KBM-7 (cell line): ENCODE measurements at places on chromosomes 3 and 15.

DNA sequence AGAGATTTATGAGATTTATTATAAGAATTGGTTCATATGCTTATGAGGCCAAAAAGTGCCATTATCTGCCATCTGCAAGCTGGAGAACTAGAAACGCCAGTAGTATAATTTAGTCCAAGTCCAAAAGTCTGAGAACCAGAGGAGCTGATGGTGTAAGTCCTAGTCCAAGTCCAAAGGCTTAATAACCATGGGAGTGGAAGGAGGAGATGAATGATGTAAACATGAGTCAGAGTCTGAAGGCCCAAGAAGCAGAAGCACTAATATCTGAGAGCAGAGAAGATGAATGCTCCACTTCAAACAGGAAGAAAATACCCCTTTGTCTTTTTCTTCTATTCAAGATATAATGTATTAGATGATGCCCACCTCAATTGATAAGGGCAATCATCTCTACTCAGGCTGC lies 185.7 kb downstream of the CGGBP1 start:
- DNase-seq, result no peak

DNA sequence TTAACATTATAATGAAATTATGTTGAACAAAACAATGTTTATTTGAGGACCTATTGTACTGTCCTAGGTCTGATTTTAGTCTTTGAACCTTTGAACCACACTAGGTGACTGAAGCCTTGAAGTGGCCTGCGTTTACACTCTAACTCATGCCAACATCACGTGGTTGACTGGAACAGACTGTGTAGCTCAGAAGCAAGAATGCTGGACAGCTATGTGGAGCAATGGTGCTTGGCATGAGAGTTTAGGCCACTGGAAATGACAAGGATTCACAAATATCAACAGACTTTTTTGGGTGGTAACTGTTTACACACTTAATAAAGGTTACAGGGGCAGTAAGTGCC lies 391.5 kb downstream of the RAP2B start:
- no peak for DNase-seq

- no peak for DNase-seq
These were observed 86.7 kb upstream of the RNF7 start for GRCh38 chr3:141651409-141651808.

GRCh38 chr15:74963213-74963612 lies 6.6 kb upstream of the RPP25 start:
- no peak for DNase-seq

DNA sequence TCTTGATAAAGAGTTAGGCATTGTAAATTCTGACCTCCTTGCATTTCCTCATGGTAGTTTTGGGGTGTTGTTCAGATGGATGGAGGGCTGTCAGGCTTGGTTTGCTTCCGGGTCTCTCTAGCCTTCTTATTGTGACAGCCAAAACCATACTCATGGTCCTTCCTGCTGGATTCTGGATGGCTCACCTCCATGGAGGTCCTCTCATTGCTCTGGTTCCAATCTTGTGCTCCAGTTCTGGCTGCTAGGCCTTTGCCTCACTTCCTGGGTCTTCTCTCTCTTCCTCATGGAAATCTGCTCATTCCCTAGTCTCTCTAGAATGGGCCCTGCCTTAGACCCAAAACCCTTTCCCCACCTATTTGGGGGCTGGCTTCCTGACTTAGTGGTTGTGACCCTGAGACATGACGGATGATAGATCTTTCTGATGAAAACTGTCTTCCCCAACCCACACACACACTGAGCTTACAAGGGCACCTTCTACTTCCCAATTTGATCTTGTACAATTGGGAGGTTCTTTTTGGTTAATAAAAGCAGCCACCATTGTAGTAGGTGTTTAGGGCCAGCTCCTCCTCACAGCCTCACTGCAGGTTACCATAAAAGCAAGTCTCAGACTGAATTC lies 66.2 kb upstream of the XCR1 start:
- DNase-seq, result no peak

DNA sequence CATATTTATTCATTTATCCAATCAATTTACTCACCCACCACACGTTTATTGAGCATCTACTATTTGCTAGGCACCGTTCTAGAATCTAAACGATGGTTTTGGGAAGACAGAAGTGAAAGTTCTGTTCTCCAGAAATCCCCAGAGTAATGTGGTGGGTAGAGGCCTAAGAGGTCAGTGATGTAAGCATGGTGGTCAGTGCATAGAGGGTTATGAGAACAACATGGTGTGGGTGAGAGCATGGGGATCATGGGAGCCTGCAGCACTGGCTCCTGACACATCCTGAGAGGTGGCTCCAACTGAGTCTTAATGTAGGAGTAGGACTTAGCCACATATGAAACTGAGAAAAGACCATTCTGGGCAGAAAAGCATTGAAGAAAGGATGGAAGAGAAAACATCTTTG lies 85.3 kb upstream of the TNFAIP8L3 start:
- DNase-seq, result no peak

DNA sequence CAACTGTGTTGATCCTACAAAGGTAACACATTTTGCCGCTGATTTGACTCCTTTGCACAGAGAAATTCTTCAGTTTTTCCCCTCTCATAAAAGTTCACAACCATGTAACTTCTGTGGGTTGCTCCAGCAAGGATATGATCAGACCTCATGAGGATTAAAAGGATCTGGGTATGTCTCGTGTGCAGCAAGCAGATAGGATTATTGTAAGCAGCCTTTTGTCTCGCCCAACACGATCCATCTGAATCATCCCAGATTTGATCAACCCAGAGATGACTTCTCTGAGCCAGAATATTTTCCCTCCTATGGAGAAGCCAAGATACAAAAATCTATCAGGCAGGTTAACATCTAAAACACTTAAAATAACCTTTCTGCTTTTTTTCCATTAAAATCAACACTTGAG lies 12.8 kb upstream of the BNIP2 start:
- no peak for DNase-seq

- no peak for DNase-seq
These were observed 55.4 kb downstream of the SETD2 start for GRCh38 chr3:47108546-47108945.

DNA sequence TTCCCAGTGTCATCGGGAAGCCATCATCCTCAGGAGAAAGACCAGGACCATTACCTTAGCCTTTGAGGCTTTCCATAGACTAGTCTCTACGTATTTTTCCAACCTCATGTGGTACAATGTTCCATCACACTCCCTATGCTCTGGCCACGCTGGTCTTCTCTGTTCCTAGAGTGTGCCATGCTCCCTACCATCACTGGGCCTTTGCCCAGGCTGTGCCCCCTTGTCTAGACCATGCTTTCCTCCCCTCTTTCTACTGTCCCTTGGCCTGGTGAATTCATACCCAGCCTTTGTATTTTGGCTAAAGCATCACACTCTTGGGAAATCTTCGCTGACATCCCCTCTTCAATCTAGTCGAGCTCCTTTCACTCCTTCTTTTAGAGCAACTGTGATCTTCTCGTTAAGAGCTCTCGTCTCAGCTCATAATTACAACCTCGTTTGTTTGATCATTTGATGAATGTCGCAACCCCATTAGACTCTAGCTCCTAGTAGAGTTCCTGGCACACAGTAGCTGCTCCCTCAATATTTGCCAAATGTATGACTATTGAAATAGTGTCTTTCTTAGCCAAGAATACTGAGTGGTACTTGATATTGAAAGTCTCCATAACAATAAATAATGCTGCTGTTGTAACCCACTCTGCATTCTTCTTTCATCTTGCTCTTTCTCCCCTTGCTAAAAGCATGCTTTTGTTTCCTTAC lies 100.2 kb upstream of the FAM3D start:
- no peak for DNase-seq

DNA sequence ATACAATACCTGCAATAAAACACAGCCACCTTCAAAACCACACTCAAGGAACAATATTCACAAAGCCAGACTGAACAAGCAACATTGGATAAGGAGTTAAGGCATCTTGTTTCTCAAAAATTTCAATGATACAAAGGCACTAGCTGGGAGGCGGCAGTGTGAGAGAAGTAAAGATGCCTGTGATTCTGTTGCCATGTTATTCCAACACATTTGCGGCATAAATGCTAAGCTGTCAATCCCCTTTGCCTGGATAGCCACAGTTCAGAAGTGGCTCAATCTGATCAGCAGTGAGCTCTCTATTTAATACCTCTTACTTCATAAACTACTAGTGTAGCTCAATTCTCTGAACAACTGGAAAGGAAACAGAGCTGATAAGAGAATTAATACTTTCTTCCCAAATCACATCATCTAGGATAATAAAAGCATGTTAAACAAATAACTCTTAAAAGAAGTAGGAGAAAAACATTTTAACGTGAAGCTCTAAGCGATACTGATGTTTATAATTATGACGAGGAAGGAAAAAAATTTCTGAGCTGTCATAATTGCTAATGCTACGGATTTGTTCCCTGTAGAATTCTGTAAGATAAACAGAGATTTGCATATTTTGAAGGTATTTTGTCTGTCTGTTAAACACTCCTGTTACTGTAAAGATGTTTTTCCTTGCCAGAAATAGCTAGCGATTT lies 358.4 kb downstream of the FOXP1 start:
- DNase-seq, result no peak

DNA sequence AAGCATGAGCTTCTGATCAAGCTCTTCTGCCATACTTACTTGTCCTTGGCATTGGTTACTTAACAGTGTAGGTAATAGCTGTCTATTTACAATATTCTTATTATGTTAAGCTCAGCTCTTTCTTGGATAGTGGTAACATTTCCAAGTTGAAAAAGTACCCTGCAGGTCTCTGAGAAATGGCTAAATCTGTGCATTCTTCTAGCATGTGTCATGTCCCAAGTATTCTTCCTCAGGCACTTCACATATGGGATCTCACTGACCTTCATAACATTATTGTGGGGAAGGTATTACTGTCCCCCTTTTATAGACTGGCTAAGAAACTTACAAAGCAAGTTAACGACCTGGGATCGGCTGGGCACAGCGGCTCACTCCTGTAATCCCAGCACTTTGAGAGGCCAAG lies 236.1 kb downstream of the RORA start:
- DNase-seq, result no peak

GRCh38 chr3:140924097-140924873 lies 17.4 kb upstream of the SLC25A36 start:
- no peak for DNase-seq

GRCh38 chr3:149207475-149207874 lies 14.2 kb downstream of the CP start:
- DNase-seq, result no peak

GRCh38 chr15:98888820-98889479 lies 118.6 kb downstream of the PGPEP1L start:
- DNase-seq, result no peak

GRCh38 chr15:50057196-50057595 lies 61.8 kb downstream of the ATP8B4 start:
- DNase-seq, result no peak

DNA sequence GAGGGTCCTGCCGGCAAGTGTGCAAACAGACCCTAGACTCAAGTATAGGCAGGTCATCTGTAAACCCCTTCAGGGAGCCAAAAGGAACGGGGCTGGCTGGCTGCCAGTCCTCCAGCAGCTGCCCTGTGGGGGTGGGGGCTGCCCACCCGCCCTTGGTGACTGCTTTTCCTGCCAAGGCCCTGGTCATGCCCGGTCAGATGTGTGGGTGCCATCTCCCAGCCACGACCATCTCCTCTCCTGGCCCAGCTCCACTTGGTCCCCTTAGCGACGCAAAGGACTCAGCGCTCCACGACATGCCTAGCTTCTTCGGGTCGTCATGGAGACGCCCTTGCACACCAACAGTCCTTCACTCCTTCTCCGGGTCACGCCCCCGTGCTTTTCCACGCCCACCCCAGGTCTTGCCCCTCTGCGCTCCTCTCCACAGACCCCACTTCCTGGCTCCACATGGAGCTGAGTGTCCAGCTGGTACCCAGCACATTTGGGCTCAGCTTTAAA lies 2.4 kb downstream of the MUC4 start:
- DNase-seq, result no peak

DNA sequence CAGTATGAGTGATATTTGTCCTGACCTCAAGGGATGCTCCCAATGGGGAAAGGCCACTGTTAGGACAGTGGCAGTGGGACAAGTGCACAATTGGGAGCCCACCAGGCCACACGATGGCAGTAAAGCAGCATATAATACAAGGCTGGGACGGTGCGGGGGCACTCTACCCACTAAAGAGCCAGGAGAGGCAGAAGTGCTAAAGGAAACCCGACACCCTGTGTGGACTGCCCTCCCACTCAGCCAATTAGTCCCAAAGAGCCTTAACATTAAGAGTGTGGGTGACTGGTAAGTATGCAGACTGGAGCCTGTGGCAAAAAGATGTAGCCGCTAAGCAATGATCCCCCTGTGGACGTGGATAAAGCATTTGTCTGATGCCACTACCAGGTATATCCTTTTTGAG lies 8.2 kb upstream of the ZNF589 start:
- peak; percentile 89 for DNase-seq

DNA sequence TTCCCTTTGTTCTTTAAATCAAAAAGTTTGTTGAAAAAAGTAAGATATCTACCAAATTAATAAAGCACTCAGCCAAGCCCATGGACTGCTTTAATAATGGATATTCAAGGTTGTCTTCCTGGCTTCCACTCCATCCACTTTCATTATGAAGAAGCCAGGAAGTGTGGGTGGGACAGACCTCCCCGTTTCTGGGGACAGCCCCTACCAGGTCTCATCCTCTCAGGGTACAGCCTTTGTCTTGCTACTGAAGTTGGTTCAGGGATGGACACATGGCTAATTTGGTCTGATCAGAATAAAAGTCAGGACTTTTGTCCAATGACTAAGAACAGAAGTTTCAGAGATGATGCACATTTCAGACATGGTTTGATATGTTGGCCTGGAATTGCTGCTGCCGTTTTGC lies 32.6 kb downstream of the CCNB2 start:
- DNase-seq, result no peak

DNA sequence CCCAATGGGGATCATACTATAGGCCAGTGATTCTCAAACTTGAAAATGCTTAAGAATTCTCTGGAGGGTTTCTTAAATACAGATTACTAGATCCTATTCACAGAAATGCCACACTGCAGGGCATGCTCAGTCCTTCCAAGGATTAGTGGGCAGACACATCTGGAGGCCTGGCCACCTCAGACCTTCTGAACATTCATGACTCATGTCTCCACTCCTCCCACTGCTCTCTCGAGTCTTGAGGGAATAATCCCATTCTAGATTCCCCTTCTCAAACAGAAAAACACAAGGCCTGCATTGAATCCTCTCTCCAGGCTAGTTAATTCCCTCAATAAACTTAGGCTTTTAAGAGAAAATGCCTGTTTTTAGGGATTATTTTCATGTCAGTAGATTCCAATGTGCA lies 22.1 kb downstream of the ZNF621 start:
- DNase-seq, result no peak

GRCh38 chr15:69869881-69870505 lies 227.7 kb downstream of the TLE3 start:
- no peak for DNase-seq

GRCh38 chr3:73503781-73504180 lies 121.0 kb downstream of the PDZRN3 start:
- DNase-seq, result no peak

DNA sequence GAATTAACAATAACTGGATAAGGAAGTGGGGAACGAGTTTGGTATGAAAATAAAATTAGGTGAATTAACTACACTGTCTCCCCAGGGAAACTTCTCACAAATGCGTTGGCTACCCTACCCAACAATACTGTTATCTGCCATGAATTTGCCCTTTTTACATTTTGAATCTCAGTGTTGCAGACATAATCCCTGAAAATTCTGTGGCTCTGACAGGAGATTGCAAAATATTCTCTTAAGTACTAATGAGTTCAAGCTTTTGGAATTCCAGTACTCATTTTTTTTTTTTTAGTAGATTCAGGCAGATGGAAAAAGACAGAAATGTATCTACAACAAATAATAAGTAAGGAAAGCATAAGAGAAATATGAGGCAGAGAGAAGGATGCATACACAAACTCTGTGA lies 332.6 kb downstream of the LSAMP start:
- no peak for DNase-seq
